ENCODE measurements at places on chromosomes 5 and 9. TPM values are rescaled to one million over a fixed set of nuclear protein-coding genes. Genes with fewer than 3 reads are reported as not detected.
A peak's percentile ranks its signal among the peaks of the same experiment; 100 is the strongest.

Gene RMI1
- total RNA-seq = 8.0 TPM

GRCh38 chr5:150987746-150988145 is 32.6 kb upstream of the GPX3 start:
- DNase-seq = no peak

DNA sequence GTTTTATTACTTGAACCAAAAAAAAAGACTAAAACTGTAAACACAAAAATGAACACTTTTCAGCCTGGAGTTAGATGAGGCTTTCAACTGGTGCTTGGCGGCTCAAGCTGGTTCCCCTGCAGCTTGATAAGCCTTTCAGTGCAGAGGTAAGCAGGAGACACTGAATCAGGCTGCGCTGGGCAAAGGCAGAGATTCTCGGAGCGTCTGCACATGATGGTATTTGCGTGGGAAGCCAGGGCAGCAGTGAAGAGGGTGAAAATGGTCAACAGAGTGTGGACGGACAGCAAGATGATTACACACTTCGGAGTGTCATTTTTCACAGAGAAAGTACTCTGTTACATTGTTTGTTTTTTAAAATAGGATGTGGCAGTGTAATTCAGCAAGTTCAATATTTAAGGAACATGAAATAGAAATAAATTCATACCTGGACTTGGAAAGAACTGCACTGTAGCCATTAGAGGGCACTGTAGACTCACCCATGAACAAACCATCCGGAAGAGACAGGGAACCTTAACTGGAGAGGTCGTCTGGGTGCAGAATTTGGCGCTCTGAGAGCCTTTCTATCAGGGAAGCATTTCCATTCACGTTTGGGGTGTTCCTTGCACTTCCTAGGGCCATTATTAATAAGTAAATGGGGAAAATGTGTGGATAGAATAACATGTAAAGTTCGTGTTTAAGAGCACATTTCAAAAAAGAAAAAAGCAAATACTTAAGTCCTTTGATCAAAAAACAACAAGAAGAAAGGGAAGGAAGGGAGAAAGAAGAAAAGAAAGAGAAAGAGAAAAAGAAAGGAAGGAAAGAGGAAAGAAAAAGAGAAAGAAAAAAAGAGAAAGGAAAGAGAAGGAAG is 69.8 kb downstream of the ICE1 start:
- peak; percentile 91 for DNase-seq

- DNase-seq = no peak
Measured at GRCh38 chr5:134142052-134142451, 27.6 kb downstream of the TCF7 start.

Gene TMC1
- not detected for total RNA-seq

DNA sequence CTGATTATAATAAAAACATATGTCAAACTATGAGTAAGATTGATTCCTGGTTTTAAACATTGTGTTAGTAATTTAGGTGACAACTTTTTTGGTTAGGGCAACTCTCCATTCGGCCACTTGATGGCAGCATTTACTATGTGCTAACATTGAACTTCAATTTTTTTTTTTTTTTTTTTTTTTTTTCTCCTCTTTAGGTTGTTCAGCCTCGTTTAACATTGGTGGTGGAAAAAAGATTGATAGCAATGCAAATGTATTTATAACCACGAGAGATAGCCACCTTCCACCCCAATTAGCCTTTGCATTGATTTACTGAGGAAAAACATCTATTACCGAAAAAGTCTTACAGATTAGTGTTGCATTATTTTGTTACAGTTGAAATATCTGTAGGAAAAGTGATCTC is 159.1 kb downstream of the CSNK1G3 start:
- no peak for DNase-seq

GRCh38 chr5:142507531-142508372 is 178.1 kb downstream of the FGF1 start:
- DNase-seq = no peak

GRCh38 chr5:80288177-80288576 is 31.6 kb upstream of the SPZ1 start:
- no peak for DNase-seq

Gene N4BP3
- under 0.01 TPM for total RNA-seq

DNA sequence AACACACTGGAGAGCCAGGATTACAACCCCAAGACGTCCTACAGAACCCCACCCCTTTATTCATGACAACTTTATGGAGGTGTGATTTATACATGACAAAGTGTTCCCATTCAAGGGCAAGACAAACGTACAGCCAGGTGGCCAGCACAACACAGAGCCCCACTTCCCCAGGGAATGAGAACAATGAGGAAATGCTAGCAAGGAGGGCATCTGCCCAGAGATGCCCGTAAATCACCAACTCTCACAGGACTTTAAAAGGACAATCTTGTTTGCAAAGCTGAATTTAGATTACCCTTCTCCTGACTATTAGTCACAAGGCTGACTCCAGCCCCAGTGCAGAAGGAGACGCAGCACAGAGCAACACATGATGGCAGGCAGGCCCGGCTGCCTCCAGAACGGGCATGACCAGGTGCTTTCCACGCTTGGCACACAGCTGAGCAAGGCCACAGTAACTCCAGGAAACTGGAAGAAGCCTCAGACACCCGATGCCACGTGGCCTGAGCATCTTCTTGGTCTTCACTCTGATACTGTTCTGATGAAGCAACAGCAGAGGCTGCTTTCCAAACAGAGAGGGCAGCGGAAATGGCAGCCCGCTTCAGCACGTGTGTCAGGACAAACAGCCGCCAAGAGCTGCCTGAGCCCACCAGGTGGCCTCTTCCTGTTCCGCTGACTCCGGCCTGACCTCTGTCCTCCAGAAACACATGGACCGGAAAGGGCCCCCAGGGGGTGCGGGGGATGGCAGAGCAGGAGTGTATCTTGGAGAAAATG is 51.4 kb downstream of the ROR2 start:
- DNase-seq = peak; percentile 91

Gene KCNT1
- not detected for total RNA-seq

Gene TMEM141
- 31.8 TPM for total RNA-seq

Gene SLC36A3
- total RNA-seq = not detected

Gene ARSK
- 13.0 TPM for total RNA-seq

- DNase-seq = no peak
Measured at GRCh38 chr5:72366324-72366976, 46.3 kb downstream of the PTCD2 start.

GRCh38 chr5:172213126-172213525 is 19.2 kb downstream of the EFCAB9 start:
- no peak for DNase-seq

DNA sequence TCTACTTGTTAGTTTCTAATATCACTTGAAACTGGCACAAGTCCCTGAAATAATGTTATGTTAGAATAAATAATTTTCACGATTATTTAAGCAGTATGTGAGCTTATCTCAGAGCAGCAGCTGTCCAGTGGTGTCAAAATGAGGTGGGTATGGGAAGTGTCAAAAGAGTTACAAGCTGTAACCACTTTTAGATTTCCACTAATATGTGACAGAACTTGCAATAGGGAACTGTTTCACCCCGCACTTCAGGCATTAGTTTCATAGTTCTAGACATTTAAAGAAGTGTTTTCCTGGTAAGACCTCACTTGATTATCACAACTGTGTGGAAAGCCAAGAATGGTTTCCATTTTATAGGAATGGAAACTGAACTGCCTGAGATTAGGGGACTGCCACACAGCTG is 2.9 kb upstream of the ISCA1 start:
- DNase-seq = no peak

Gene FSD1L
- 7.1 TPM for total RNA-seq

- DNase-seq = no peak
Measured at GRCh38 chr9:93792358-93792757, 162.8 kb downstream of the BARX1 start.

GRCh38 chr5:179307013-179307800 is 38.1 kb downstream of the ADAMTS2 start:
- peak; percentile 42 for DNase-seq

DNA sequence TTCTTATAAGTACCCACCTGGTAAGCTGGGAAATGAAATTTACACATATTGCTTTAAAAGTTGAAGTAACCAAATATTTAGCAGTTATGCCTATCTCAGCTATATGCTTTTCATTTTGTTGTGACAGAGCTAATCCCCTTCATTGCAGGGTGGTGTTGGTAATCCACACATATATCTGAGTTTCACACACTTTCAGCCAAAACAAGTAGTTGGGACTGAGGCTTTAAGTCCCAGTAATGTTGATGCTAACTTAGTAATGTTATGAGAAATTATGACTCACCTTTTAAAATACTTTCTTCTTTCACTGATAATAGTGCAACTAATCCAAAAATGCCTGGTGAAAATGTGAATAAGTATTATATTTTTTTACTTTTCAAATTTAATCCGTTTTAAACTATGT is 19.2 kb upstream of the RICTOR start:
- DNase-seq = peak; percentile 26

- DNase-seq = no peak
Measured at GRCh38 chr5:91367908-91368648, 15.0 kb downstream of the ARRDC3 start.

- DNase-seq = no peak
Measured at GRCh38 chr9:68489646-68490045, 51.0 kb downstream of the TMEM252 start.

Gene SH3TC2
- 0.72 TPM for total RNA-seq

- no peak for DNase-seq
Measured at GRCh38 chr9:125538092-125538473, 168.9 kb downstream of the MAPKAP1 start.

DNA sequence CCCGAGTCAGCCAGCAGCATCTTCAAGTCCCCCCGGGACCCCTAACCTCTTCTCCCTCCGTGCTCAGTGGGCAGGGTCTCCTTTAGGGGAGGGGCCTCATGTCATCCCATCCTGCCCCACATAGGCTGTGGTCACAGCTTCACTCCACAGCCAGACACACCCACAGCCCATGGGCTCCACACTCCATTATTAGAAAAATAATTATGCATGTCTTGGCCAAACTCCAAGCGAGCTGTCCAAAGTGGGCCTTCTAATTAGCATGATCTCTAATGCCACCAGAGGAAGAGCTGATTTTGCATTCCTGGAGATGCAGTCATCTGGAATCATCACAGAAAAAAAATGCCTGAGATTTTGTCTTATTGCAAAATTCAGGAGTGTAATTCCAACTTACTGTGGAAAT is 418.2 kb downstream of the IRX2 start:
- no peak for DNase-seq

Gene SH3RF2
- total RNA-seq = 4.0 TPM

Gene PDE6A
- total RNA-seq = under 0.01 TPM

DNA sequence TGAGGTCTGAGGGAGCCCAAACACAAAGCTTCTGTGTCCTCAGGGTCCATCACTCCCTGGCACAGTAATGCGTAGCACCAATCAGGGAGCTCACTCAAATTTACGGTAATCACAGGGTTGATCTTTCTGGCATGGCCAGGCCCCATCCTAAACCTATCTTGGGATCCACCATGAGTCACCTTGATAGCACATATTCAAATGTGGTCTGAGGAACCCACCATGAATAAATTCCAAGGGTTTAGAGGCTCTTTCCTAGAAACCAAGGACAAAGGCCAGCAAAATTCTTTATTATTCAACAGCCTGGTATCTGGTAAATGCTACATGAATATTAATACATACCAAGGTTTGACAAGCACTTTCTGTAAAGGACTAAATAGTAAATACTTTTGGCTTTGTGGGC is 254.5 kb downstream of the TLR4 start:
- peak; percentile 3 for DNase-seq

DNA sequence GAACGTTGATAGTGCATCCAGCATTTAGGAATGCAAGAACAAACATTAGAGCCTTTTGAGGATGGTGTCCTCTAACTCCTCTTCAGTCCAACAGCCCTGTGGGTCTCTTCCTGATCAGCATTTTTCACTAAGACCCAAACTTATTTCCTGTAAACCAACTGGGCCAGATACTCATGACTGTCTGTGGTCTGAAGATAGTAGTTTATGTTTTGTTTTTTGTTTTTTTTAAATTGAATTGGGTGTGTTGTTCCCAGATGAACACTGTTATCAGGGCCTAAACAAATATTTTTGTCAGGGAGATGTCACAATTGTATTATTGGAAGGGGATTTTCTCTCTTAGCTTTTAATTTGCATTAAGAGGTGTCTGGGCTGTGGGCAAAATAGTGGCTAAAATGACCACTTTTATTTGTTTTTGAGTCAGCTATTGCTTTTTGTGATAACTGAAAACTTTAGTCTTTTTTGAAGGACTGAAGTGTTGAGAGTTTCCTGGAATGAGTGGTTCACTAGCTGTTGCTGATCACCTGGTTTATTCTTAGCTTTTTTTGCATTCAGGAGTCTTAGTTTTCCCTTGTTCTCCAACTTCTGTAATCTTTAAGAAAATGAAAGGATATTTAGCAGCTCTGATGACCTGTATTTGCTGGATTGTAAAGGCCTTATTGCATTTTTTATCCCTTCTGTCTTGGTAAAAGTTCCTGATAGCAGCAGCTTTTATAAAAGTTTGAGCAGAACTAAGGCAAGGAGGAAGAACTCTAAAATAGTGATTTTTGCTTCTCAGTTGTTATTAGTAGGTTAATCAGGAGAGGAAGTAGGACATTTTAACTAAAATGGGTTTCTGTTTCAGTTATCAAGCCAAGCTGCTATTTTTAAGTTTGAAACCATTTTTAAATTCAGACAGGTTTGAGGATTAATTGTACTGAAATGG is 5.5 kb downstream of the MAN2A1 start:
- no peak for DNase-seq

GRCh38 chr9:36891341-36891811 is 142.7 kb downstream of the PAX5 start:
- no peak for DNase-seq
